ENCODE measurements at places on chromosomes 12 and 14. TPM values are rescaled to one million over a fixed set of nuclear protein-coding genes. Genes with fewer than 3 reads are reported as not detected.

GRCh38 chr12:31506515-31507306, 84.2 kb downstream of the DENND5B start:
- ATAC-seq: no peak

GRCh38 chr14:58774531-58774930, 136.8 kb downstream of the DACT1 start:
- no peak for ATAC-seq

- no peak for ATAC-seq
Observed at GRCh38 chr14:81091660-81092059, 129.1 kb downstream of the GTF2A1 start.

AVPR1A gene
- total RNA-seq: not detected
